Thoracic aorta endothelial cell (primary cell): ENCODE measurements at places on chromosomes 4 and X. TPM values are rescaled to one million over a fixed set of nuclear protein-coding genes. Genes with fewer than 3 reads are reported as not detected.

The USP17L20 gene
- total RNA-seq: not detected in 2 replicates

The ZAR1 gene
- total RNA-seq: not detected in 2 replicates

The ZNF732 gene
- 1.6 and 3.2 TPM in 2 replicates for total RNA-seq

The UTP3 gene
- total RNA-seq: 32.3 and 34.7 TPM in 2 replicates

The RPL39 gene
- total RNA-seq: 1,694 and 2,039 TPM in 2 replicates

The MAGEA10 gene
- total RNA-seq: not detected in 2 replicates

The RHOXF2 gene
- total RNA-seq: not detected in 2 replicates

The CASP6 gene
- total RNA-seq: 42.7 and 56.2 TPM in 2 replicates

The SH3D19 gene
- 113 and 130 TPM in 2 replicates for total RNA-seq

The SLBP gene
- total RNA-seq: 86.2 and 89.0 TPM in 2 replicates

The WAS gene
- total RNA-seq: 0.07 TPM in 1 of 2 replicates, not detected in the other

The FRMPD4 gene
- total RNA-seq: under 0.01 TPM in 1 of 2 replicates, not detected in the other

The CXCL5 gene
- 0.57 and 0.80 TPM in 2 replicates for total RNA-seq

The PLAC8 gene
- 0.22 TPM in 1 of 2 replicates, not detected in the other for total RNA-seq

The NUDT10 gene
- total RNA-seq: 0.43 and 1.5 TPM in 2 replicates

The VGLL1 gene
- total RNA-seq: not detected in 2 replicates
